ENCODE measurements at places on chromosomes 2 and 18.

DNA sequence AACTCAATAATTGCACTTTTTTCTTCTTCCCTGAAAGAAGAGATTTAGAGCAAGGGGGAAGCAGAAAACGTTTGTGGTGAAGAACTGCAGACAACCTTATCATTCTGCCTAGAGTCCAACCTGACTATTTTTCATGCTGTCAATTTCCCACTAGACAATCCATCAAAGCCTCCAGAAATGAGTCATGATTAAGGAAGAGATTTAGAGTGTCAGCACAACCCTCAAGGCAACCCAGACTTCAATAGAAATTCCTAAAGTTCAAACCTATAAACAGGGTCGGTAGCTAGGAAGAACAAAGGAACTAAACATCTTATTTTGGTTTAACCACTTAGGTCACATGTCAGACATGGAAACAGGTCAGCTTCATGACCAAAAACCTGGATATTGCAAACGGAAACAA lies 86.9 kb downstream of the SLC25A12 start:
- DNase-seq: no peak

DNA sequence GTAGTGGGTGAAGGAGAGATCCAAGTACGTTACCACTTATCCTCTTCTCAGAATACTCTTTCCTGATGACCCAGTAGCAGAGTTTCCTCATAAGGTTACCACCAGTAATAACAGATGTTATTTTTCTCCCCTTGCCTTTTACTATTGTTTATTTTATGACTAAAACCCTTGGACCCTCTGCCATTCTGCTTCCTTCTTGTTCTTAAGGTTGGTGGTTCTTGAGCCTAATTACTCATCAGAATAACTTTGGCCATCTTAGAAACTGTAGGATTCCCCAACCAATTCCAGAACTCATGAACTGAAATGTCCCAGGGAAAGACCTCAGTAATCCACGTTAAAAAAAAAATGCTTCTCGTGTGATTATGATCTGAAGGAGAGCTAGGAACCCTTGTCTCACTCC lies 64.9 kb downstream of the CHST9 start:
- no peak for DNase-seq

- no peak for DNase-seq
Observed at GRCh38 chr2:207514451-207514850, 15.3 kb upstream of the CREB1 start.

GRCh38 chr2:54285451-54285850 lies 29.4 kb upstream of the TSPYL6 start:
- DNase-seq: no peak

DNA sequence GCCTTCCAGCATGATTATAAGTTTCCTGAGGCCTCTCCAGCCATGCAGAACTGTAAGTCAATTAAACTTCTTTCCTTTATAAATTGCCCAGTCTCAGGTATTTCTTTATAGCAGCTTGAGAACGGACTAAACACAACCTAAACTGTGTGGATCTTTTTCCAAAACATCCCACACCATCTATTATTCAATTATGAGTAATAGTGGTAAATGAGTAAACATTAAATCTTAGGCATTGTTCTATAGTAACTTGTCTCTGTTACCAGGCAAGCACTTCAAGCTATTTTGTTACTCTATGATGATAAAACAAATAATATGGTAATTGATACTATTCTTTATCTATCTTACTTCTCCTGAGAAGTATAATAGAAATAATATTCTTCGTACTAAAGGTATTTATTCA lies 536.9 kb upstream of the CHAC2 start:
- DNase-seq: no peak

GRCh38 chr18:53567929-53568574 lies 656.4 kb downstream of the MBD2 start:
- DNase-seq: peak; percentile 1

DNA sequence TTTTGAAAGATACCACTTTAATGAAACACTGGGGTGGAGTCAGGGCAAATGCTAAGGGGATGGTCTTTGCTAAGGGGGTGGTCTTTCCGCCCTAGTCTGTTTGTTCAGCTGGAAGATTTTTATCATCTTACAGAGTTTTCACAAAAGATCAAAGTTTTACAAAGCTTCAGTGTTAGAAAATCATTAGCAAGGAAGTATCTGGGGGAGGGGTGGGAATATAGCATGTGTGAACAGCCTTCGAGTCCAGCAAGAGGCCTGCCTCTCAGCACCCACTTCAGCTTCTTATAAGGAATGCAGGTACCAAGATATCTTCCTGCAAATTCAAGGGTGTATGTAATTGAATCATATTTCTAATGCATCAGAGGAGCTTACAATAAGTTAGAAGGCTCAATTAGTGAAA lies 112.9 kb downstream of the RAPGEF4 start:
- DNase-seq: no peak

GRCh38 chr2:134134313-134134706 lies 119.6 kb upstream of the MGAT5 start:
- DNase-seq: no peak

- no peak for DNase-seq
Observed at GRCh38 chr2:174731546-174731945, 32.7 kb downstream of the CHRNA1 start.

DNA sequence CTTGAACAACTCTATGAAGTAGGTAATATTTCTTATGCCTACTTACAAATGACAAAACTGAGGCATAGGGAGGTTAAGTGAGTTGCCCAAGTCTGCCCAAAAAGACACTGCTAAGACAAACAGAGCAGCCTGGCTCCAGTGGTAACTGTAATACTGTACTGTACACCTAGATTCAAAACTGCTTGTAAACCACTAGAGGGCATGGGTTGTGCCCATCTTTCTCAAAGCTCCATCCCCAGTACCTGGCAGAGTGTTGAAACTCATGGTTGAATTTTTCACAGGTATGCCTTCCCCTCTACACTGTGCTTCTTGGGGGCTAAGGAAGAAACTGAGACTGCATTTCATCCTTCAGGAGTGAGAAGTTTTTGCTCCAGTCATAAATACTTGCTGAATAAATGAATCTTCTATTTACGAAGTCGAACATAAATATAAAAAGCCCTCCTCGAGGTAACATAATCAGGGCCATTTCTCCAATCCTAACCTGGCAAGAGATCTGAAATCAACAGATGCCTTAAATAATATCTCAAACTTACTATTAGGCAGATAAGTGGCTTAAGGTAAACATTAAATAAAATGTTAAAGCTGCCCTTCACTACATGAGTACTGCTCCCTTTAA lies 2.0 kb downstream of the PPP4R1 start:
- peak; percentile 33 for DNase-seq

GRCh38 chr2:179824961-179825360 lies 36.5 kb downstream of the ZNF385B start:
- no peak for DNase-seq

GRCh38 chr18:77039196-77040130 lies 93.1 kb downstream of the MBP start:
- no peak for DNase-seq

DNA sequence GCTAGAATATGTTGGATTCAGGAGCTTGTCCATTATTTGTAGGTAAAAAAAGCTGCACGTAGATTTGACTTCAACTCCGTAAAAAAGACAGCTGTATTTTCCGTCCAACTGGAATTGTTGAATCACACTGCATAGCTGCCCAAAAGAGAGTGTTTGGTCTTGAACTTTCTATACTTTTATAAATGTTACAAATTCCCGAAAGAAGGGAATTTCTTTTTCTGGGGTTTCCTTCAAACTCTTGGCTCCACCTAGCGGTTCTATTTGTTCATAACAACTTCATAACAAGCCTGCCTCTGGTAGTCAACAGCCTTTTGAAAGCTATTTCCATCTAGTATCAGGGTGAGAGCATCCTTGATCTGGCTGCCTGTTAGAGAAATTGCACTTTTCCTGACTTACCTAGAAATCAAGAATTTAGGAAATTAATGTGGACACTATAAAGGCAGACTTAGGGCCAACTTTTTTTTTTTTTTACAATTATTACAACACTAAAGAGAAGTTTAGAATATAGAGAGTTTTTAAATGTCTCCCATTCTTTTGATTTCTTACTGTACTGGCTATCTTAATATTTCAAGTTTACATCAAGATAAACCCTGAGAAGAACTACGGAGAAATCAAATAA lies 48.1 kb downstream of the TMEM185B start:
- DNase-seq: no peak

DNA sequence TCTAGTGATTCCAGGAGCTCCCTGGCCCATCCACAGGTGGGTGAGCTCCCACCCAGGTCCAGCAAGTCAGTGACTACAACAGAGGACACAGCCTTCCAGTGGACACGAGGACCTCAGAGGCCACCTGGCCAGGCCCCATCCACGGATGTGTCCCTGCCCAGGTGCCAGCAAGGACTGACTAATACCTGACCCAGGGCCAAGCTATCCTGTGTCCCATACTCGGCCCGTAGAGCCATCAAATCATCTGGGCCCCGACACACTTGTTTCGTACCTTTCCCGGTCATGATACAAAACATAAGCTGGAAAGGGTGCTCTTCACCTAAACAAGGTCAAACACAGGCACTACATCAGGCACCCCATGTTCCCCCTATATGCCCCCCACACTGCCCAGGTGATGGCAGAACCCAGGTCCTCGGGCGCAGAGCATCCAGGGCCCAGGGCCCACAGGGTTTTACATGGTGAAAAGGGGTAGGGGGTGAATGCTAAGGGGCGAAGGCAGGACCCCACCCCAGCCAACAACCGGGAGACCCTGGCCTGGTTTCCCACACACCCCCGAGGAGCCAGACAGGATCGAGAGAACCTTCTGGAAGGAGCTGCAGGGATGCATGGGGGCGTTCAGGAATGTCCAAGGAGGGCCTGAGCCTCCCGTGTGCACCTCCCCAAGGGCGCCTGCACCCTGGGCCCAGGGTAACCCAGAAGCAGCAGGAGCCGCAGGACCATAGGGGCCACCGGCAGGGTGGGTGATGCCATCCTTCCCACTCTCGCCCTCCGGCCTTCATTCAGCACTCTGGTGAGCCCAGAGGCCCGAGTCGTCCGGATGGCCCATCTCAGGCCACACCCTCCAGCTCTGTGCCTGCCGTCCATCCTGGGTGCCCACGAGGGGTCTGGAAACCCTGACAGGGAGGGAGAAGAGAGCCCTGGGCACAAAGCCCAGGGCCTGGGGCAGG lies 94.3 kb downstream of the HDAC4 start:
- DNase-seq: no peak

- DNase-seq: no peak
Observed at GRCh38 chr18:62827397-62827796, 112.1 kb downstream of the PHLPP1 start.

- peak; percentile 44 for DNase-seq
Observed at GRCh38 chr2:171390941-171391516, 42.8 kb downstream of the METTL8 start.

GRCh38 chr2:140994856-140995255 lies 1136.0 kb downstream of the LRP1B start:
- DNase-seq: no peak

GRCh38 chr2:154706660-154707059 lies 8.2 kb downstream of the KCNJ3 start:
- DNase-seq: no peak

DNA sequence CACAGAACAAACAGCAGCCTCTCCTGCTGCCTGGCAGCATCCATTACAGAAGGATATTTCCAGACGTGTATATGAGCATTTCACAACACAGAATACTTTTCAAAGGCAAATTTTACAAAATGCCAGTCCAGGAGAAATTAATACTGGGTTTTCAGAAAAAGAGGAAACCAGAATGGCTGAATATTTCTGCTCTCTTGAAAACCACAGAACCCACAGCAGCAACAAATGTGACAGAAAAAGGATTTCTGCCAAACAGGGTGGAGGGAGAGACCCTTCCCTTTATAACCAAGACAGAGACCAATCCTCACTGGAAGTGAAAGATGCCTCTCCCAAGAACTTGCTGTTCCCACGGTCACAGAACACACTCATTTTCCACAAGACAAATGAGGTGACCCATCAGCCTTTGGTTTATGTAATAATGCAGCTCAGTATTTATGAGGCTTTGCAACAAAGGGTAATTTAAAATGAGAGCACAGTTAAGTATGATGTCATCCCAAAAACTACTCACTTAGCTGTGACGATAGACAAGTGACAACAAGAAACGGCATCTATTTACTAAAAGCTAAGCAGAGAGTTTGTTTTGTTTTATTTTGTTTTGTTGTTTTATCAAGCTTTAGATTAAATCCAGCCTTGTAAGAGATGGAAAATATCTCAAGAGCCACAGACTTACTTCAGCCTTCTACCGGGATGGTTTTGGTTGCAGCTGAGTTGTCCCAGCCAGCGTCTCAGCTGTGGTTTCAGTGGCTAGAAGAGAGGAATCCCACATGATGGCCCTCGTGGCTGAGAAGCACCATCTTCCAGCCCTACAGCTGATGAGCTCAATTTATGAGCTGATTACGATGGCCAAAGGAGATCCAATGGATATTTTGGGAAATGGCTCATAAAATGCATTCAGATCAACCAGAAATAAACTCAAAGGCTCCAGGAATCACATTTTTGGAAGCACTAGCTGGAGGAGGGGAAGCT lies 249.3 kb upstream of the AGAP1 start:
- no peak for DNase-seq

DNA sequence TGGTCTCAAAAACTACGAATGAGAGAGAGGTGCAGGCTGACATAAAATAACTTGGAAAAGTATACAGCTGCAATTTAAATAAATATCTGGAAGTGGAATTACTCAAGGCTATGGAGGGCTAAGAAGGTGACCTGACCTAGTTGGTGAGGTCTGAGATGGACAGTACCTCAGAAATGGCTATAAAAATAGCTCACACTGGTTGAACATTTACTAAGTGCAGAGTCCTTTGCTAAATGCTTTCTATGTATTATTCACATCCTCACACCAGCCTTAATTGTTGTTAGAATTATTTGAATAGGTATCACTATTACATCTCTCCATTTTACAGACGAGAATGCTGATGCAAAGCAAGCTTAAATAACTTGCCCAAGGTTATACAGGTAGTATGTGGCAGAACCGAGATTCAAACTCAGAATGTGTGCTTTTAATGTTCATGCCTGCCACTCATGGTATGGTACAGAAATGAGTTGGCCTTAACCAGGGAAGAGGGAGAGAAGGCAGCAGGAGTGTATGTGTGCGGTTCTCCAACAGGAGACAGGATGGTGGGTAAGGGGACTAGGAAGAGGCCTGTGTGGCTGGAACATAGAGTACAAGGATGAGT lies 37.4 kb downstream of the MRPL44 start:
- no peak for DNase-seq

GRCh38 chr2:235135195-235135965 lies 183.6 kb downstream of the SH3BP4 start:
- DNase-seq: no peak

- DNase-seq: no peak
Observed at GRCh38 chr18:60145776-60146175, 226.8 kb downstream of the MC4R start.

DNA sequence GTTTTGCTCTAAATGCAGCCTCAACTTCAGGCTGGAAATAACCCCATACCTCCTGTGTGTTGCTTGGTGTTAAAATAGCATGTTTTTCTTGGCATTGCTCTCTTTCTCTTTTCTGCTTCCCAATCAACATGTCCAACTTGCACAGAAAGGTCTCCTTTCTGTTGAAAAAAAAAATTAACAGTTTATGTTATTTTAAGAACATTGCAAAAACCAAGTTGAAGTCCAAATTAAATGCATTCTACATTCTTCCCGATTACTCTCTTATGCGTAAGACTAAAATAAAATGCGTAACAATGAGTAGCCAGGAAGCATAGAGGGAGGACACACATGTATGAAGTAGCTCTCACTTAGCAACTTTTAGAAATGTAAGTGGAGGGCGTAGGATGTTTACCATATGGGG lies 1406.1 kb upstream of the NXPH2 start:
- DNase-seq: no peak
